ENCODE measurements at places on chromosomes 12 and 14.

- no peak for DNase-seq
Measured at GRCh38 chr14:89408907-89409700, 7.9 kb downstream of the FOXN3 start.

DNA sequence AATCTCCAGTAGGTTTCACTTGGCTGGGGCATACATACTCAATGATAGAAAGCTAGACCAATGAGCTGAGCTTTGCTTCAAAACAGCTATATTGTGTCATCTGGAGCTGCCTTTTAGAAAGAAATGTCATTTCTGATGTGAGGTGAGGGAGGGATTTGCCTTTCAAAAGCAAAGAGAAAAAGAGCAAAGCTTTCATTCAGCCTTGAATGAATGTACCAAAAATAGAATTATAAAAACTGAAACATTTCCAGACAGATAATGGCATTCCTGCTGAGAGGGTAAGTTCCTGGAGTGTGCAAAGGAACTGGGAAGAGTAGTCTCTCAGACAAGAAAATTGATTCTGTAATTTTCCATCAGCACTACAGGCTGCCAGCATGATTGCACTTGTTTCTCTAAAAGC lies 710.0 kb downstream of the LRFN5 start:
- DNase-seq, result no peak

GRCh38 chr12:94925729-94926128 lies 77.8 kb downstream of the NDUFA12 start:
- no peak for DNase-seq

- DNase-seq, result no peak
Measured at GRCh38 chr12:25883026-25883916, 75.2 kb upstream of the RASSF8 start.

DNA sequence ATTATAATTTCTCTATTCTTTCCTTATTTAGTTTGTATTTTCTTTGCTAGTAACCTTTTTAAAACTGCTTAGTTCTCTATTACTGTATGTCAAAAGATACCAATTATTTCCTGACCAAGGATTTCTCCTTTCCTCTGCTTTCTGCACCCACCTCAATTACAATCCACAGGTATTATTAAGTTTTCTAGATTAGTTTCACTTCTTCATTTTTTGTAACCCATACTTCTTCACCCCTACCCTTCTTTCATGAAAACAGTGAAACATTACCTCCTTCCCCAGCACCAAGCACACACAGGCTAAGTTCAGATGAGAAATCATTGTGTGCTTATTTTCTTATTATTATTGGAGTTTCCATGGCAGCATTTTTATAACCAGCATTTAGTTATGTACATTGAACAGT lies 318.5 kb upstream of the MDGA2 start:
- no peak for DNase-seq

DNA sequence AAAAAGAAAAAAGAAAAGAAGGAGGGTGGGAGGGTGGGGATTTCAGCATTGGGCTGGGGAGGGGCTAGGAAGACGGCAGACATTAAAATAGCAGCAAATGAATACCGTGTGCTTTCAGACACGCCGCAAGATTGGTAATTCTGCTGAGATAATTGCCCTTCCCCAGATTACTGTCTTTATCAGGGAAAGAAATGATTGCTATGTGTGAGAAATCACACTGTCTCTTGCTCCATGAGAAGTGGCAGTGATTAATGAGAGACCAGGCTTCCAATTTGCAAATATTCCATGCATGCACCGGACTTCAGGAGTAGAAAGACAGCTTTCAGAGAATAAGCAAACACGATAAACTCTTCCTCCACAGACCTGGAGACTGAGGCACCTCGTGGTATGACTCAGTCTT lies 7.6 kb upstream of the KCNA5 start:
- no peak for DNase-seq

DNA sequence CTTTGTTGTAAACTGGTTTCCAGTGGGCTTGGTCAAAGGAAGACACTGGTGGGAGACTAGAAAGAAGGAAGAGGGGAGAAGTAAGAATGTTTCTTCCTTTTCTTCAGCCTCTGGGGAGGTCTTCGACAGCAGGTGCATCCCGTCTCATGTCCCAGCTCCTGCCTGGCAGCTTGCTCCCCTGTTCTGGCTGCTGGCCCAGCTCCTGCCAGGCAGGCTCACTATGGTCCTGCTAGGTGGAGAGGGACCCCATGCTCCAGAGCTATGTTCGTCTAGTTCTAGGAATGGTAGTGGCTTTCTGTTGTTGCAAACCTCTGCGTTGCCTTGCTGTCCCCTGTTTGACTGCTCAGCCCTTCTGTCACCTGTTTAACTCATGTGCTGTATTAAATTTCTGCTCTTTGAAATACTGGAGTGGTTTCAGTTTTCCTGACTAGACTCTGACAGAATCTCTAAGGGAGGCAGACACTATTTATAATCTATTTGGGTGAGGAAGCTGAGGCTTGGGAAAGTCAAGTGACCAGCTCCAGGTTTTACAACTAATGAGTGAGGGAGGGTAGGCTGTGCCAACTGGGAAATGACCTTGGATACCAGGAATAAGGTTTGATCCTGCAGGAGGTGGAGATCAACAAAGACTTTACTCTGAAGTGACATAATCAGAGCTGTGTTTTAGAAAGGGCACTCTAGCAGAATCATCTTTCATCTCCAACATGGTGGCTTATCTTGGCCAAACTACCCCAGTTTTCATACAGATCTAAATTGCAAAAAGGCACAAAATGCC lies 94.7 kb upstream of the DDHD1 start:
- DNase-seq, result no peak
